Esophagus (tissue), 2 donors: ENCODE measurements at places on chromosomes 5 and 9. TPM values are rescaled to one million over a fixed set of nuclear protein-coding genes. Genes with fewer than 3 reads are reported as not detected.

Gene ANKRD55
- 0.04 TPM for polyA plus RNA-seq

Gene STXBP1
- polyA plus RNA-seq = 4.7 TPM

Gene KIF12
- 0.20 TPM for polyA plus RNA-seq

Gene NOXA1
- polyA plus RNA-seq = 6.5 TPM

Gene CFAP77
- polyA plus RNA-seq = not detected

Gene CDH18
- polyA plus RNA-seq = not detected

Gene CDX1
- polyA plus RNA-seq = not detected

Gene BNC2
- polyA plus RNA-seq = 1.1 TPM

Gene TXNDC8
- polyA plus RNA-seq = not detected

Gene SLC6A3
- polyA plus RNA-seq = not detected
